ENCODE measurements at places on chromosomes 4 and X.

GRCh38 chrX:47644557-47645091 lies 5.7 kb downstream of the ELK1 start:
- DNase-seq, result no peak

DNA sequence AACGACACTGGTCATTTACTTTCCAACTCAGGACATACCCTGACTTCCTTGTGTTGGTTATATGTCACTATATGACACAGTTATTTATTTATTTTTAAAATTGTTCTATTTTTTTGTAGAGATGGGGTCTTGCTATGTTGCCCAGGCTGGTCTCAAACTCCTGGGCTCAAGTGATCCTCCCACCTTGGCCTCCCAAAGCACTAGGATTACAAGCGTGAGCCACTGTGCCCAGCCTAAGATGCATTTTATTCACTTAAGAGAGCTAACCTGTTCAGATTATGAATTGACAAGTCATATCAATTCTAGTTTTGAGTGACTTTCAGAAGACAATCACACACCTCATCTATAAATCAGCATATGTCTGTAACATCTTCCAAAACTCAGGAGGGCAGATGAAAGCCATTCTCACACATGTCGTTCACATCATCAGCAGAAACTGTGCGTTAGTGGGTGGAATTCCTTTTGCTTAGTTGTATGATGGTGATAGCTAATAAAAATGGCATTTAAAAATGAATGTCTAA lies 9.4 kb upstream of the RHOH start:
- no peak for DNase-seq

DNA sequence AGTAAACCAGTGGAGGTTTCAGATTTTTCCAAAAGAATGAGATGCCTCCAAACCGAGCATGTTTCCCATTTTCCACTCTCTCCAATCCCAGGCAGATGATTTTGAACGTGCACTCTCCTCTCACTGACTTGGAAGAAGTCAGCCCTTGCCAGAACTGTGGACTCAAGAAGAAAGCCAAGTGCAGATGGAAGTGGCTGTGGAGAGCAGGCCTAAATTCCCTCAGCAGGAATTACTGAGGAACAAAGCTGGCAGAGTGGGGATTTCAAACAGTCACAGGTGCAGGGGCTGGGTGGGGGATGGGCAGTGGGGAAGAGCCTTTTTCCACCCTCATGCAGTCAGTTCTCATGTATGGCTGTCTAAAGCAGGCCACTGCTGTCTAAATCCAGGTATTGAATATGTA lies 83.5 kb upstream of the PLAC1 start:
- no peak for DNase-seq

DNA sequence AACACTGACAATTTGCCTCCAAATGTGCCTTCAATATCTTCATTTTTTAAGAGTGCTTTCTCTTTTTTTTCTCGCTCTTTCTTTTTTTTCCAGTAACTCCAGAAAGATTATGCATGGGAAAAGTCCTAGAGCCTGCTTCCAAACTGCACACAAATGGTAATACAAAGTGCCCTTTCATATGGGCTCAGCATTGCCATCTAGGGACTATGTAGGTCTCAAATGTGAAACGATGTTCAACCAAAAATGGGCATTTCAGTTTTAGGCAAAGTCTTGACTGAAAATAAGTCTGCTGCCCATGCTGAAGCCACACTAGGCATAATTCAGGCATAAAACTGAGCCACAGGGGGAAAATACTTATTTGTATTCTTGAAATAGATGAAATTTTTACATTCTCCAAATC lies 65.6 kb downstream of the SYNPO2 start:
- no peak for DNase-seq

- peak; percentile 56 for DNase-seq
Observed at GRCh38 chr4:123649645-123650391, 253.2 kb downstream of the SPRY1 start.

DNA sequence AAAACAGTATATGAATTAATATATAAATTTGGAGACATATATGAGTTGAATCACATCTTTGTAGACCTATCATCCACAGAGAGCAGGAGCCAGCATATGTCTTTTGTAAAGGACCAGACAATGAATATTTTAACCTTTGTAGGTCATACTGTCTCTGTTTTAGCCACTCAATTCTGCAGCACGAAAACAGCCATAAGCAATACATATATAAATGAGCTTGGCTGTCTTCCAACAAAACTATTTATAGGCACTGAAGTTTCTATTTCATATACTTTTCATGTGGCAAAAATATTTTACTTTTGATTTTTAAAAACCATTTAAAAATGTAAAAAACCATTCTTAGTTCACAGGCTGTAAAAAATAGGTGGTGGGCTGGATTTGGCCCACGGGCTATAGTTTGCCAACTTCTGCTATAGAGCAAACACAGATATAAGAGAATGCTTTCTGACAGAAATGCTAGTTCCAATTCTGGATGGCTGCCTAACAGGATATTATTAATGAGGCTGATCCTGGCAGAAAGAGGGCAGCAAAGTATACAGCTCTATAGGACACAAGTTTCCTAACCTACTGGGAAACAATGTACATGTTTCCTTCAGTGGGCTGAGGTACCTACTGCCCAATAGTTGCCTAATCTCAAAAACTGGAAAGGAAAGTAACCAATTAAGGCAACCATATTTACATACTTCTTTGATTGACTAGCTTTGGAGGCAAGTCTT lies 58.1 kb upstream of the UCP1 start:
- no peak for DNase-seq

- no peak for DNase-seq
Observed at GRCh38 chr4:6794189-6794588, 11.7 kb downstream of the KIAA0232 start.

Measured in GM04504 (cell line).